ENCODE measurements at places on chromosomes 1 and 21.

DNA sequence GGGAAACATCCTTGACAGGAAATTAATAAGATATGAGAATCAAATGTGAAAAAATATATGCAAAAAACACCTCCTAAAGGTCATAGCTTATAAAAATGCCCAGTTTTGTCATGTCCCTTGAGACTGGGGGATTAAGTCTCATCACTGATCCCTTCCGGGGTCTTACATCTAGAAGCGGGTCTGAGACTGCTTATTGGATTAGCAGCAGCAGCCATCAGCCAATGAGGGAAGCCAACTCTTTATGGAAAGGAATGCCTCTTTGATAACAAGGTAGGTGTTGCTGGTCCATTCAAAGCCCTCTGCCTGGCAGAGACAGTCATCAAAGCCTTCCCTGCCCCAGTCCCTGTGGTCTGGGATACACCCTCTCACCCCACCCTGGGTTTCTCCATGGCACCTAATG lies 3.9 kb upstream of the CACNA1S start:
- DNase-seq = no peak

GRCh38 chr1:207669528-207670009 lies 24.6 kb downstream of the CR1L start:
- no peak for DNase-seq

DNA sequence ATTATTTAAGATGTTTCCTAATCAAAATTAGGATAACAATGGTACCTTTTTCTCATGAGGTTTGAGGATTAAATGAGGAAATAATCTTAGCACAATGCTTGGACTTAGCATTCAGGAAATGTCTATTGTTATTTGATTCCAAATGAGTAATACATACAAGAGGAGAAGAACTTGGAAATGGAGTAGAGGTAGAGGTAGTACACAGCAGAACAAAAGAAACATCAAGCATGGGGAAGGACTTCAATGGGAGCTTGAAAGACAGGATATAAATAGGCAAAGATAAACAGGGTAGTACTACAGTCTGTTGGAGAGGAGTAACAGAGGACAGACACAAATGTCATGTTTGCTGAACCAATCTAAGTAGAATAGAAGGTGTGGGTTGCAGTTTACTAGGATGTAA lies 59.5 kb upstream of the RGS2 start:
- DNase-seq = no peak

DNA sequence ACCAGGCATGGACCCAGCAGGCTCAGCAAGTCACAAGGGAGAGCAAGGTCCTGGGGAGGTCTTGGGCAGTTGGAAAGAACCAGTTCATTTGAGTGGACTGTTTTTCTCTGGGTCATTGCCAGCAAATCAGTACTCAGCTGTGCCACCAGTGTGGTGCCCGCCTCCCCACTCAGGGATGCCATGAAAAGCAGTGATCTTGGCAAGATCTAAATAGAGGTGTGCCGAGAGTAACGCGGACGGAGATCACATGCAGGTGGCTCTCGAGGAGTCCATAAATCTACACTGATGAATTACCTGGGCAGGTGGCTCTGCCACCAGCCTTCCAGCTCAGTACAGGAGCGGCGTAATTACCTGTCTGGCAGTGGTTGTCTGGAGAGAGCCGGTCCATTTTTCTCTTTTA lies 642.2 kb downstream of the PTPRU start:
- no peak for DNase-seq

- DNase-seq = no peak
Observed at GRCh38 chr1:162384116-162384515, 2.6 kb downstream of the C1orf226 start.
